ENCODE measurements at places on chromosomes 12 and 14. TPM values are rescaled to one million over a fixed set of nuclear protein-coding genes. Genes with fewer than 3 reads are reported as not detected.

GRCh38 chr14:98293576-98293975, 978.4 kb downstream of the BCL11B start:
- DNase-seq: no peak

DNA sequence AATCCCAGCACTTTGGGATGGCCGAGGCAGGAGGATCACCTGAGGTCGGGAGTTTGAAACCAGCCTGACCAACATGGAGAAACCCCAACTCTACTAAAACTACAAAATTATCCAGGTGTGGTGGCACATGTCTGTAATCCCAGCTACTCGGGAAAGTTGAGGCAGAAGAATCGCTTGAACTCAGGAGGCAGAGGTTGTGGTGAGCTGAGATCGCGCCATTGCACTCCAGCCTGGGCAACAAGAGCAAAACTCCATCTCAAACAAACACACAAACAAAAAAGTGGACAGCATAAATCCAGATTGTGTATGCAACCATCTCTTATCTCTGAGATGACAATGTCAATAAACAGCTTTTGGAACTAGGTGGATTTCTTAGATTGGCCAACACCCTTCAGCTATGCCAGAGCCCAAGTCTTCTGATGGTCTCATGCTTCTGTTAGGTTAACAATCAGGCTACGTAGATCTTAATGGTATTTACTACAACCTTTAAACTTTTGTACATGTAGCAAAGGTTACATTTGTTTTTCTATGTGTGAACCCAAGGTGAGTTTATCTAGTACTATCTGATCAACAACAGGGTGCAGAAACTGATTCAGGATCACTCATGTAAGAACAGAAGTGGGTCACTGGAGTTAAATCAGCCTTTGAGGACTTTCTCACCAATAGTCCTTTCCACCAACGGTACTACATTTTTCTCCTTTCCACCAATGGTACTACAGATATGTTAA, 73.7 kb downstream of the DUSP16 start:
- no peak for DNase-seq

DNA sequence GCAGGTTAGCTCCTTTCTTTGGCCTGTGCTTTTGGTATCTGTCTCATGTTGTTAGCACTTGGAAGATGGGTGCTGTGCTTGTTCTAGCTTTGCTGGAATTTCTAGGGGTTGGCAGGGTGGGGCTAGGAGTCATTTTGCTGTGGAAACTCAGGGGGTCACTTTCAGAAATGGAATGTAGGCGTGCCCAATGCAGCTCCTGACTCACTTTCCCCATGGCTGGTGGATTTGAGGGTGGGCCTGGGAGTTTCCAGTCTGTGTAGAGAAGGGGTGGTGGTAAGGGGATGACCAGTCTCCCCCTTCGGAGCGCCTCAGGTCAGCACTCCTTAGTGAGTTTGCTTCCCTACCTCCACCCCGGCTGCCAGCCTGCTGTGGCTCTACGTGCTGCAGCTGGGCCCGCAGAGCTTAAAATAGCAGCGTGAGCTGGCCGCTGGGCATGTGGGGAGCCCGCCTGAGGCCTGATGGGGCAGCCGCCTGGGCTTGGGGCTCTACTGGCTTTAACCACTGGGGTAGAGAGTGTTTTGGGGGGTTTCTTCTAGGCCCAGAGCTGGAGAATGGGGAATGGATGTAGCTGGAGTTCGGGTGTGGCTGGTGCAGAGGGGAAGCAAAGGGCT, 108.2 kb downstream of the TSPAN9 start:
- DNase-seq: no peak

Gene SPIC
- polyA plus RNA-seq: not detected

DNA sequence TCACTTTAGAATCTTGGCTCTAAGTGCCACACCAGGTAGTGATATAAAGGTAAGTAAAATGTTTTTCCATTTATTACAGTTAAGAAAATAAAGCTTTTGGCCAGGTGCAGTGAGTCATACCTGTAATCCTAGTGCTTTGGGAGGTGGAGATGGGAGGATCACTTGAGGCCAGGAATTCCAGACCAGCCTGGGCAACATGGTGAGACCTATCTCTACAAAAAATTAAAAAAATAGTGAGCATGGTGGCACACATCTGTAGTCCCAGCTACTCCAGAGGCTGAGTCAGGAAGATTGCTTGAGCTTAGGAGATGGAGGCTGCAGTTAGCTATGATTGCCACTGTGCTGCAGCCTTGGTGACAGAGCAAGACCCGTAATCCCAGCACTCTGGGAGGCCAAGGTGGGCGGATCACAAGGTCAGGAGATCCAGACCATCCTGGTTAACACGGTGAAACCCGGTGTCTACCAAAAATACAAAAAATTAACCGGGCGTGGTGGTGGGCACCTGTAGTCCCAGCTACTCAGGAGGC, 5.0 kb downstream of the FANCM start:
- DNase-seq: no peak

Gene C12orf60
- 0.71 TPM for polyA plus RNA-seq

DNA sequence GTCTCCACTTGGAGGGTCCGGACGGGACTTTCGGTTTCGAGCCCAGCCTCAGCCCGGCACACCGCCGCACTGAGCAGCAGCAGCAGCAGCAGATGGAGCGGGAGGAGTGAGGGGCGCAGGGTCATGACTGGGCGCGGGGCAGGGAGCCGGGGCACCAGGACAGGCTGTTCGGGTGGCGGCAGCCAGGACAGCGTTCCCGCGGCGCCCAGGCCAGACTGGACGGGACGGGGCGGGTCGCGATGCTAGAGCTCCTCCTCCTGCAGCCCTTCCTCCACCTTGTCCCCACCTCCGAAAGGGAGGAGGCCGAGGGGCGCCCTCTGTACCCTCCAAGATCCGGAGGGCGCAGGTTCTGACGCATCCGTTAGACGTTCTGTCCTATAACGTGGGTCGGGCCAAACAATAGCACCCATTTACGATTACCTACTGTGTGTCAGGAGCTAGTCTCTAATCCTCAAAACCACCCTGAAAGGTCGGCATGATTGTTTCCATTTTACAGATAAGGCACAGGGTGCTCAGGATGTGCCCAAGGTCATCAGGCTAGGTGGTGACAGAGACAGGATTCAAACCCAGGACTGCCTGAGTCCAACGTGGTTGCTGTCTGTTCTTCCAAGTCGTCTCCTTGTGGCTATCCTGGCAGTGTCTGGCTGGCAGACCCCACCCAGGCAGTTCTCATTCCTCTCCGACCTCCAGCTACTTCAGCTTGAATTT, at the start of gene FKBP11:
FKBP11 (minus strand) TSS at position 189 of the 708 bp plus-strand sequence; CDS start at position 125, 64 bp downstream.
- no peak for DNase-seq

Gene FGF6
- polyA plus RNA-seq: not detected

DNA sequence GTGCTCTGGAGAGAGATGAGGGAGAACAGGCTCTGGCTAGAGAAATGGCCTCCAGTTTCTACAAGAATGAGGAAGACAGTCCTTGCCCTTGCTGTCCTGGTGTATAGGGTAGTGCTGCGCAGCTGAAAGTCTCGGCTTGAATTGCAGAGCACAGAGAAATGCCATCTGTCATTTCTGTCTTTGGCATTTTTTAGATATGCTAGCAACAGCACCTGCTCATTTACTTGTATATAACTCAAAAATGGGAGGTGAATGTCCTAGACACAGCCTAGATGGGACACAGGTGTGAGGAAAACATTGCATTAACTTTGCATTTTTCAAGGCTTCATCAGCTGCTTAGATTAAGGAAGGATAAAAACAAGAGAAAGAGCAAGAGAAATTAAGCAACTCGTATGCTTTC, 35.8 kb downstream of the GPR19 start:
- no peak for DNase-seq

GRCh38 chr12:43332977-43333640, 218.9 kb downstream of the ADAMTS20 start:
- DNase-seq: no peak

GRCh38 chr14:100122481-100123223, 36.8 kb downstream of the DEGS2 start:
- DNase-seq: no peak

DNA sequence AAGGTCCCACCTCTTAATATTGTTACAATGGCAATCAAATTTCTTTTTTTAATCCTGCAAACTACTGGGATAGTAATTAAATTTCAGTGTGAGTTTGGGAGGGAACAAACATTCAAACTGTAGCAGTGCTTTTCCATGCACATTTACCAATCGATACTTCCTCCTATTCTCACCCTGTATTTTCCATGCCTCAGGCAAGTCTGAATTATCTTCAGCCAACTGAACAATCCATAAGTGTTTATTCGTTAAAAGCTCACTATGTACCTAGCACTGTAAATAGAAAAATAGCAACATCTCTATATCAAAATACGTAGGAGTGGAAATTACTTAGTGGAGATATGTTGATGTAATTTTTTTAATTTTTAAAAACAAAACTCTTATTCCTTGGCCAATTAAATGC, 43.5 kb downstream of the CCDC177 start:
- no peak for DNase-seq

- DNase-seq: no peak
These were observed 878 bp downstream of the TMEM119 start for GRCh38 chr12:108596854-108597558.

Gene DPF3
- 3.6 TPM for polyA plus RNA-seq

GRCh38 chr12:79351251-79351650, 339.5 kb downstream of the PAWR start:
- DNase-seq: no peak

DNA sequence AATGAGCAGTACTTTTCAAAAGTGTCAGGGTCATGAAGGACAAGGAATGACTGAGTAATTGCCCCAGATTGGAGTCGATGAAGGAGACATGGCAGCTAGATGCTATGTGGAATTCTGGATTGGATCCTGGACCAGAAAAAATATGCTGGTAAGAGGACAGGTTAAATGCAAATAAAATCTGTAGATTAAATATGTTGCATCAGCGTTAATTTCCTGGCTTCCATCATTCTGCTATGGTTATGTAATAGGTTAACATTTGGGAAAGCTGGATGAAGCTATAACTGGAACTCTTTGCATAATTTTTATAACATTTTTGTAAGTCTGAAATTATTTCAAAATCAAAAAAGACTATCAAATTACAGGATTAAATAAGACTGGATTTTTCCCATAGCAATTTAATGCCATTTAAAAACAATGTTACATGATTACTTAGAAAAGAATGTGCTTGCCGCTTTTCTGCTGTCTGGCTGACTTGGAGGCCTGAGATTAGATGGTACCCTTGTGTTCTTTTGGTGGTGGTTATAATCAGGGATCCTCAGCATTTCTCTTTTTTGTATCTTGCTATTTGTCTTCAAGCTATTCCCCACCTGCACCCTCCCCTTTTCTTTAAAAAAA, 65.1 kb downstream of the FBXW8 start:
- no peak for DNase-seq

DNA sequence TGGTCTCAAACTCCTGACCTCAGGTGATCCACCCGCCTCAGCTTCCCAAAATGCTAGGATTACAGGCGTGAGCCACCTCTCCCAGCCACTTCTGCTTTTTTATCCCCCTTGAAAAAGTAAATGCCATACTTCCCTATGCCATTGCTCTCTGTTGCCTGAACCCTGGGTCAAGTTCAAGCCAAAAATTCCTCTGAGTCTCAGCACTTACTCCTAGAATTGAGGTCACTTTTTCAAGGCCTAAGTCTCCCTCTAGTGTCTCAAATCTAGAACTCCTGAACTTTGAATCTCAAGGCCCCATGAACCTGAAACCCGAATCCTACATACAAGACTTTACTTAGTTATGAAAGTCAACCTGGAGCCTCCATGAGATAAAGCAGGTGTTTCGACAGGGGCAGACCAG, 1.4 kb upstream of the APOBEC1 start:
- no peak for DNase-seq

Gene DICER1
- polyA plus RNA-seq: 31.3 TPM

GRCh38 chr14:91477388-91477787, 32.7 kb downstream of the PPP4R3A start:
- no peak for DNase-seq

DNA sequence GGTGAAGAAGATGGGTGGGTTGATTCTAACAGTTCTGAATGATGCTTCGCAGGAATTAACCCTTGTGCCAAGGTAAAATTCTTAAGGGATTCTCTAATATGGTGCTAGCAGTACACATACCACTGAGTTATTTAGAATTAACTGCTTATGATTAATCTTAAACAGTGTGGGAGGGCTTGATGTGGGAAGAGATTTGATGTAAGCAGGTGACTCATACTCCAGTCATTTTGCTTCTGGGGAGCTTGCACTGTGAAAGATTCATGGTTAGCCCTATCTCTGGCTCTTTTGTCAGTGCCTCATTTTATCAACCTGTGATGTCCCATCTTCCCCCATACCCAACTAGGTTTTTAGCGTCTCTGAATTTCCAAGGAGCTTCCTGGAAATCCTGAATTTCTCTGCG, 83.8 kb downstream of the NRXN3 start:
- DNase-seq: peak; percentile 3

- no peak for DNase-seq
These were observed 75.4 kb upstream of the BDKRB2 start for GRCh38 chr14:96129128-96129736.

DNA sequence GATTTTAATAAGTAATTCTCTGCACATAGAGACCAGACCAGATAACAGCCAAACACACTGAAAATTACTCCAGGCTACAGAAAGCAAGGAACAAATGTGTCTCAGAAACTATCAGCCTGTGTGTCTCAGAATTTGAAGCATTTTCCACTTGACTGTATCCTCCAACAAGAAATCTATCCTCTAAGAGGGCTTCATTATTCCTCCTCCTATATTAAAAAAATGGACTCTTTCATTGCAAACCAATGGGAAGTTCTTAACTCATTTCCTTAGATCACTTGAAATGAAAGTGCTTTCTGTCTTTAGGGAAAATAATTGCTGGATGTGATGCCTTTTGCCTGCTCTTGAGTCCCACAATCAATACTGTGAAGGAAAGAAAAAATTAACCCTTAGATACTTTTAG, 2.3 kb downstream of the ST8SIA1 start:
- no peak for DNase-seq

- DNase-seq: no peak
These were observed 265.8 kb downstream of the CPNE8 start for GRCh38 chr12:38639625-38640024.

- no peak for DNase-seq
These were observed 15.8 kb downstream of the RGS6 start for GRCh38 chr14:71947947-71948500.

Gene CCER1
- not detected for polyA plus RNA-seq

GRCh38 chr12:51505360-51506105, 80.9 kb downstream of the SLC4A8 start:
- DNase-seq: no peak

GRCh38 chr12:109758426-109759420, 45.1 kb downstream of the FAM222A start:
- DNase-seq: no peak

Gene TMEM52B
- polyA plus RNA-seq: 0.85 TPM

- no peak for DNase-seq
These were observed 5.5 kb downstream of the ZFP36L1 start for GRCh38 chr14:68787092-68787992.

Gene LRR1
- 8.6 TPM for polyA plus RNA-seq

DNA sequence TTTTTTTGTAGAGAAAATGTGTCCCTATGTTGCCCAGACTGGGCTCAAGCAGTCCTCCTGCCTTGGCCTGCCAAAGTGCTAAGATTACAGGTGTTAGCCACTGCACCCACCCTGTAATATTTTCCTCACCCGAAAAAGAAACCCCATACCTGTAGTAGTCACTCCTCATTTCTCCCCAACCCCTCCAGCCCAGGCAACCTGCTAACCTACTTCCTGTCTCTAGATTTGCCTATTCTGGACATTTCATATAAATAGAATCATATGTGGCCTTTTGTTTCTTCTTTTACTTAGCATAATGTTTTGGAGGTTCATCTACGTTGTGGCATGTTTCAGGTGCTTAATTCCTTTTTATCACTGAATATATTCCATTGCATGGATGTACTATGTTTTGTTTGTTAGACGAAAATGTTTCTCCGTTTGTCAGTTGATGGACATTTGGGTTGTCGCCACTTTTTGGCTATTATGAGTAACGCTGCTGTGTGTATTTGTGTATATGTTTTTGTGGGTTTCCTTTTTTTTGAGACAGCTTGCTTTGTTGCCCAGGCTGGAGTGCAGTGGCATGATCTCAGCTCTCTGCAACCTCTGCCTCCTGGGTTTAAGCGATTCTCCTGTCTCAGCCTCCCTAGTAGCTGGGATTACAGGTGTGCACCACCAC, 6.2 kb downstream of the ANKRD13A start:
- DNase-seq: no peak
